ENCODE measurements at places on chromosomes 2 and 18. TPM values are rescaled to one million over a fixed set of nuclear protein-coding genes. Genes with fewer than 3 reads are reported as not detected.

DNA sequence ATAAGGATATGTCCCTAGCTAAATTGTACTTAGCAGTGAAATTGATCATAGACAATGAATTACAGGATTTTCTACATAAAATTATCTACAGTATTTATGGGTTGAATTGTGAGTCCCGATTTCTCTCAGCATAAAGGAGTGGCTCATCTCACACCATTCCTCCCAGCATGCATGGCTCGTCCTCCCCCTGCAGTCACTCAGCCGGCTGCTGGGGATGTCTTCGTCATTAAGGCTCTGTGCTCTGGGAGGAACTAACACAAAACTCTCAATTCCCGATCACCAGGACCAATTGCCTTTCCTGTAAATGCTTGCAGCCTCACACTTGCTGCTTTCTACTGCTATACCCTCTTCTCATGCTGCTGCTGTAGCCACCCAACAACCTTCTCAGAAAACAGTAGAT, 75.9 kb downstream of the TXNL1 start:
- no peak for DNase-seq

GRCh38 chr2:117862459-117862858, 48.0 kb downstream of the DDX18 start:
- no peak for DNase-seq

CYP26B1 gene
- 4.4 TPM for total RNA-seq

DNA sequence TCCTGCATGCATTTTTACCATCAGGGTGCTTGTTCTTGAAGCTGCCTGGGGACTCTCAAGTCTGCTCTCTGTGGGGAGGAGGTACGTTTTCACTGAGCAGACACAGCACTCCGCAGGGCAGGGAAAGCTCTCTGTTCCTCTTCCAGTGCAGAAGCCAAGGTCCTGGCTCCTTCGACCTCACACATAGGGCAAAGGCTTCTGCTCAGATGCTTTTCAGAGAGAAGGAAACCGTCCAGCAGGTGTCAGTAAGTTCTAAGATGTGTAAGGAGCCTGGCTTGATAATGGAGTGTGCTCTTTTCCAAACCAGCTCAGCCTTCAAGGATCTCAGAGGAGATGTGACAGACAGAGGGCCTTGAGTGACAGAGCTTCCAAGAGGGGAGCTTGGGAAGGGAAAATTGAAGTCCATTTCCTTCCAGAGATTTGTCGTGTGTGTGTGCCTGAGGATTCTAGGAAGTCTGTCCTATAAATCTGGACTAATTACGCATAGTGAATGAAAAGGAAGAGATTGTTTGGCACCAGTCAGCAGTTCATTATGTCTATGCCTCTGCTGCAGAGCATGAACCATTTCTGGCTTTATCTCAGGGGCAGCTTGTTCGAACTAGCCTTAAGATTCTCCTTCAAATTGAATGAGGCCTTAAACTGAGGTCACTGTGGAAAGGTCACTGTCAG, 67.3 kb upstream of the UPP2 start:
- DNase-seq: no peak

ANKRD23 gene
- 10.6 TPM for total RNA-seq

- no peak for DNase-seq
Measured at GRCh38 chr2:137817058-137817457, 147.2 kb upstream of the HNMT start.

HPCAL1 gene
- 34.3 TPM for total RNA-seq

GRCh38 chr18:3321133-3321812, 59.3 kb downstream of the MYL12B start:
- no peak for DNase-seq

- DNase-seq: peak; percentile 70
Measured at GRCh38 chr2:230668184-230668938, 44.3 kb upstream of the CAB39 start.

- peak; percentile 59 for DNase-seq
Measured at GRCh38 chr2:235492850-235493344, 946 bp upstream of the AGAP1 start.

DNA sequence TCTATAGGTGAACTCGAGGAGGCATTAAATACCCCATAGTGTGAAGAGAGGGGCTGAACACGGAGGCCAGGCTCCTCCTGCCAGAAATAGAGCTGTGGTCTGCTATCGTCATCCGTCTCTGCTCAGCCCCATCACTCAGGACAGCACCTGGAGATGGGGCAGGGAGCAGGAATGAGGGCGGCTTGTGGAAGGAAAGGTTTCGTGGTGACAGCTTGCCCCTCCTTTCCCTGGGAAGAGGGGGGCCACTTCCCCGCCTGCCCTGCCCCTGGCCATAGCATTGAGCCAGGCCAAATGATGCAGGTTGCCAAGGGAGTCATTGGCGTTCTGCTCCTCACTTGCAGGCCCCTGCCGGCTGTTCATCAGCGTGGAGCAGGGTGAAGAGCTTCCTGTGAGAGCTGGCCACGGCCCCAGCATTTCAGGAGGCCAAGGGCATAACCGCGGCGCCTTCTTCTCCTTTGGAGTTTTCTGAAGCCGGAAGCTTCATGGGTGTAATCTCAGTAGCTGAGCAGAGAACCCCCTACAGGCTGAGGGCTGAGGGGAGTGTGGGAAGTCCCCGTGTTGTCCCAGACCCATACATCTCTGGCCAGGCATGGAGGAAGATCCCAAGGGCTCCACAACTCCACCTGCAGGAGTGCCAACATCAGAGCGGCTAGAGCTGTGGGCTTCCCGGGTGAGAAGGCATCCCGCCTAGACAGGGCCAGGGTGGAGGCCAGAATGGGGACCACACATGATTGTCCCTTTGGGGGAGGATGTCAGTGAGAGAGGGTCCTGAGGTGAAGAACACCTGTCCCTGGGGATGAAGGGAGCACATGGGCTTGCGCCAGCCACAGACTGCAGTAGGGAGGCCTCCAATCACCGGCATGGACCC, 112.5 kb upstream of the GLI2 start:
- DNase-seq: no peak

CEBPZ gene
- 30.1 TPM for total RNA-seq

DNA sequence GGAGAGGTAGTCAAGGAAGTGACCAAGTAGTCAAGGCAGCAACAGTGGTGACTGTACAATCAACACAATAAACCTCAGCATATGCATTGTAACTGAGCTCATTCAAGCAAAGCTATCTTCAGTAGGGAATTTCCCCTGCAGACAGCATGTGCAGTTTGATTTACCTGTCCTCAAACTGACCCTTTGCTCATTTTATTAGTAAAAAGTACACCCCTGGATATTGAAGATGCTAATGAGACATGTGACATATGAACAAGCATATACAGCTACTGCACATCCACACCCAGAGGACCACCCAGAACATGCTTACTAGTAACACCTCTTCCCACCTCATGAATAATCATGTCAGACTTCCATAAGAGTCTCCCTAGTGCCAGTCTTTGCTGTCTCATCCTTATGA, 15.4 kb downstream of the C2orf81 start:
- DNase-seq: no peak

EMX1 gene
- not detected for total RNA-seq

DNA sequence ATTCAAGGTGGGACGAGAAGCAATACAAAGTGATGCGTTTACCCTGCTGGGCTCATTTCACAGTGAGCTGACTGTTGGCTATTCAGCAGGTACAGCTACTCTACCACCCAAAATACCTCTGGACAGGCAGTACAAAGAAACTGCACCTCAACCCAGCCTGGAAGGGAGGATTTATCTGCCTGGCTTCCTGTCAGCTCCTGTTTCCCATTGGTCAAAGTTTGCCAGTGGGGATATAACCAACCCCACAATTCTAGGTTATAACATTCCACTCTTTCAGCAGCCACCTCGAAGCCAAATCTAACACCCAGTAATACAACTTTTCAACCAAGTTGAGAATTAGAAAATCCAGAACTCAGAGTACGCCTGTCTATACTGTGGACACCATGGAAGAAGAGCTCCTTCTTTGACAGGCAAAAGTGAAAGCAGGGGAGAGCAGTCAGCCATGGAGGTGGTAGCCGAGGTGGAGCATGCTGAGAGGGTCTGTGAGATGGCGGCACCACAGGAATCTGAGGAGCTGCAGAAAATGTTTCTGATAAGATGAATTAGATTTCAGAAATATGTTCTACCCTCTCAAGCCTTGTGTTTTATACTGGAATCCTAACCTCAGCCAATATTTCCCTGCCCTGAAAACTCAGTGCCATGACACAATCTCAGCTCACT, 10.8 kb downstream of the DUSP19 start:
- DNase-seq: no peak

DNA sequence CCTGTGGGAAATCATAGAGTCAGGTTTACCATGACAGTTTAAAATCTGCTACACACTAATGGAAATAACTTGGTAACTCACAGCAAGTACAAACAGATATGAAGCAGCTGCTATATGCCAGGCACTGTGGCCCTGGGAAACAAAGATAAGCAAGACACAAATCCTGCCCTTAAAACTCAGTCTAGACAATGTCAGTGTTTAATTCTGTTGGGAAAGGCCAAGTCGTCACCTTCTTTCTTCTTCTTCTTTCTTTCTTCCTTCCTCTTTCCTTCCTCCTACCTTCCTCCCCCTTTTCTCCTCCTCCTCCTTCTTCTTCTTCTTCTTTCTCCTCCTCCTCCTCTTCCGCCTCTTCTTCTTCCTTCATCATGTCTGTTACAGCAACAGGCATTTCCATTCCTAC, 26.8 kb downstream of the PLEK start:
- DNase-seq: no peak

- no peak for DNase-seq
Measured at GRCh38 chr2:25651782-25652455, 21.5 kb downstream of the DTNB start.

SERPINE2 gene
- 6.0 TPM for total RNA-seq

- DNase-seq: peak; percentile 89
Measured at GRCh38 chr18:79400091-79400590, 4.4 kb downstream of the NFATC1 start.

SLC9A2 gene
- not detected for total RNA-seq

G6PC2 gene
- not detected for total RNA-seq

GRCh38 chr18:22193466-22193865, 24.1 kb downstream of the GATA6 start:
- no peak for DNase-seq

GRCh38 chr2:236745420-236746210, 176.0 kb downstream of the ACKR3 start:
- DNase-seq: no peak

DNA sequence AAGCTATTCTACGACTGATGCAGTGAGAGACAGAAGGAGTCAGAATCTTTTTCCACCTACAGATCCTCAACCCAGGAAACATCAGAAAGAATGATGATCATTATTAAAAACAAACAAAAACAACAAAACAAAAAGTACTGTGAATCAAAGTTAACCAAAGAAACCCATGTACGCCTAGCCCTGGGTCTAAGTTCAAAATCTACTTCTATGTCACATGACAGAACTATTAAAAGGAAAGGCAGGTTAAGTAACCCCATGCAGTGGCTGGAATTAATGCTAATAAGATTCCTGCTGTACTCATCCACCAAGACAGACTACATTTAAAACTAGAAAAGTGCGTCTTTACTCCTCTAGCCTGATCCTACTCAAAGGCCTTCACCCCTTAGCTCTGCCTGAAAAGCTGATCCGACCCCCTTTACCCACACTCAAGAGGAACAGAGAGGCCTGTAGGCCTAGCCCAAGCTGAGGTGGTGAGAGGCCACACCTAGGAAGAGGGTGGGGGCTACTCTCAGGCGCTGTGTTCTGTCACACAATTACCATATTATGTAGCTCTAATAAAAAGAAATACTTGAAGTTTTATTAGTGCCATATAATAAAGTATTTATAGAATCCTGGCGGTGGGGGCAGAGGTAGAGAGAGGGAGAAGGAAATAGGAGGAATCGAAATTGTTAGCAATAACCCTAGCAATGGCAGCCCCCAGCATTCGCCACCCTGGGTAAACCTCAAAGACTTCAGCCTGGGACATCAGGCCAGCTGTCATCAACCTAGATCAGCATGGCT, 37.1 kb downstream of the NHEJ1 start:
- no peak for DNase-seq

DTYMK gene
- 9.4 TPM for total RNA-seq

DNA sequence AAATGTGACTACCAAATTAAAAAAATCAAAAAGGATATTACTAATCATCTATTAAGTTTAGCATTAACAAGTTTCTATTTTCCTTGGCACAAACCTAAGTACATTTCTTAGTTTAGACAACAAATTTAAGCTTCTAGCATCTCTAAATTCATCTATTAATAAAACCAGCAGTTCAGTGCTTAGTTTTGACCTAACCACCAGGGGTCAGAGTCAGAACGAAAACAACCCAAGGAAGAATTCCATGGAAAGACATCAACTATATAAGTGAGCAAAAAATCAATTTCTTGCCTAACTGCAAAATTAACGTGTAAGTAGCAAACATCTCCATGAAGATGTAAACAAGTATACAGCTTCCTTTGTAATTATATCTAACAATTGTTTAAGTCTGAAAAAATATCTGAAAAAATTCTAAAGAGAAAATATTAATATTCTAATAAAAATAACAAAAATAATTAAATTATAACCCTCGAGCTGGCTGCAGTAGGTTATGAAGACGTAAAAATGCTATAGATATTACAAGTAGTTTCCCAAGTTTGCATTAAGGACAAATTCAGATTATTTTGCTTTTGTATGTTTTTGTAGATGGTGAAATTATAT, 83.7 kb downstream of the CERKL start:
- DNase-seq: no peak

GBX2 gene
- total RNA-seq: not detected

GRCh38 chr2:216687646-216688045, 7.7 kb downstream of the IGFBP5 start:
- no peak for DNase-seq

DNA sequence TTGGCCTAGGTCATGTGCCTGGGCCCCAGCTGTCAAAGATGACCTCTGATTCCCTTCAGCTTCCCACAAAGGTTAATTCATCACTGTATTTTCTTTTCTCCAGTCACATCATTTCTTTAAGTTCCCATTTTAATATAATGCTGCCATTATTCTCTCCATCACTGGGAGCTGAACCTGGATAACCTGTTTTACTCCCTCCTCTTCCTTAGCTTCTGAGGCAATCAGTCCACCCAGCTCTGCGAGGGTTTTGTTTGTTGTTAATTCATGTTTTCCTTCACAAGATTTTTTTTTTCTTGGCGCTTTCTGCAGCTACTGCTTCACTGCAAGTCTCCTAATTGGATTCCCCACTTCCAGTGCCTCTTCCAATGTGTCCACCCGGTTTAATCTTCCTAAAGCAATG, 5.1 kb upstream of the EML4 start:
- DNase-seq: no peak

GRCh38 chr2:210503725-210504191, 27.2 kb upstream of the LANCL1 start:
- DNase-seq: no peak

RBKS gene
- 4.2 TPM for total RNA-seq

GRCh38 chr2:11617984-11618707, 51.8 kb downstream of the NTSR2 start:
- DNase-seq: no peak
